NCI-H524 treated with DMSO at 0.1 percent for 48 hours (cell line): ENCODE measurements at places on chromosomes 4 and X.

DNA sequence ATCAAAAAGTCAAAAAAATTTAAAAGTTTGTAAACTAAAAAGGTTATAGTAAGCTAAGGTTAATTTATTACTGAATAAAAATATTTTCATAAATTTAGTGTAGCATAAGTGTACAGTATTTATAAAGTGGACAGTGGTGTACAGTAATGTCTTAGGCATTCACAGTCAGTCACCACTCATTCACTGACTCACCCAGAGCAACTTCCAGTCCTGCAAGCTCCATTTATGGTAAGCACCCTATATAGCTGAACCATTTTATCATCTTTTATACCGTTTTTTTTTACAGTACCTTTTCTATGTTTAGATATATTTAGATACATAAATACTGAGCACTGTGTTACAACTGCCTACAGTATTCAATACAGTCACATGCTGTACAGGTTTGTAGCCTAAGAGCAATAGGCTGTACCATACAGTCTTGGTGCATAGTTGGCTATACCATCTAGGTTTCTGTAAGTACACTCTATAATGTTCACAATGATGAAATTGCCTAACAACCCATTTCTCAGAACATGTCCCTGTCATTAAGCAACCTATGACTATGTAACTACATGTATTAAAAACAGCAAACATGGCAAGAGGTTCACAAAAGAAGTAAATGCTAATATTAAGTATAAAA lies 18.6 kb downstream of the ACSL4 start:
- no peak for DNase-seq

DNA sequence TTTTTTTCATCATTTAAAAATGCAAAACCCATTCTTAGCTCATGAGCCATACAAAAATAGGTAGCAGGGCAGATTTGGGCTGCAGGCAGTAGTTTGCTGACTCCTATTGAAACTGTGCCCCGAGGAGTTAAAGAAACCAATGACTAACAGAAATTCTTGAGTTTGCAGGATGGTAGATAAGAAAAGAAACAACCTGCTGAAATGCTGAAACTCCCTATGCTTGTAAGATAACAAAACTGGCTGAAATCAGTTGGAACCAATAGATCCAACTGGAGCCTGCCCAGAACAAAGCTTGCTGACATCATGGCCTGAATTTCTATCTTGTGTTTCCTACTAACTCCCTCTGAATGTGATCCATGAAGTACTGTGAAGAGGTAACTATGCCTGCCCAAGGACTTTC lies 68.6 kb downstream of the ANOS1 start:
- DNase-seq = no peak

- no peak for DNase-seq
Observed at GRCh38 chr4:7074426-7074825, 6.6 kb upstream of the GRPEL1 start.

DNA sequence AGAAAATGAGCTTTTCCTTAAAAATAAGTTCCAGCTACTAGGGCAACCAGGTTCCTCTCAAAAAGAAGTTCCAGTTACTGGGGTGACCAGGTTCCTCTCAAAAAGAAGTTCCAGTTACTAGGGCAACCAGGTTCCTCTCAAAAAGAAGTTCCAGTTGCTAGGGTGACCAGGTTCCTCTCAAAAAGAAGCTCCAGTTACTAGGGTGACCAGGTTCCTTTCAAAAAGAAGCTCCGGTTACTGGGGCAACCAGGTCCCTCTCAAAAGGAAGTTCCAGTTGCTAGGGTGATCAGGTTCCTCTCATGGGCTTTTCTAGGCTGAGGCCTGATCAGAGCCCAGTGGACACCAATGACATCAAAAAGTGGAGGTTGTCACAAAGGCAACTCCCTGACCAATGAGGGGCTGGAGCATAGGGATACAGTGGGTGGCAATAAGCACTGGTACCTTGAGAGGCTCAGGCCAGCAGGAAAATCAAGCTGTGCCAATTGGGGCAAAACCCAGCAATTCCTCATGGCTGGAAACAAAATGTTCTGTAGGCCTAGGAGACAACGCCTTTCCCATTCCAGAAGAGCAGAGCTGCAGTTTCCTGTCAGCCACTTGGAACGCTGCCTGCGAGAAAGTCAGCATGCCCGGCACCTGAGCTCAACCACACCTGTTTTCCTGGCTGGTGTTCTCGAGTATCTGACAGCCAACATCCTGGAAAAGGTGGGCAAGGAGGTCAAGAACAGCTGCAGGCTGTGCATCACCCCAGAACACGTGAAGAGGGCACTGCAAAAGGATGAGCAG lies 12.3 kb upstream of the SYTL5 start:
- DNase-seq = no peak

GRCh38 chr4:184143770-184144564 lies 73.7 kb downstream of the ENPP6 start:
- no peak for DNase-seq

DNA sequence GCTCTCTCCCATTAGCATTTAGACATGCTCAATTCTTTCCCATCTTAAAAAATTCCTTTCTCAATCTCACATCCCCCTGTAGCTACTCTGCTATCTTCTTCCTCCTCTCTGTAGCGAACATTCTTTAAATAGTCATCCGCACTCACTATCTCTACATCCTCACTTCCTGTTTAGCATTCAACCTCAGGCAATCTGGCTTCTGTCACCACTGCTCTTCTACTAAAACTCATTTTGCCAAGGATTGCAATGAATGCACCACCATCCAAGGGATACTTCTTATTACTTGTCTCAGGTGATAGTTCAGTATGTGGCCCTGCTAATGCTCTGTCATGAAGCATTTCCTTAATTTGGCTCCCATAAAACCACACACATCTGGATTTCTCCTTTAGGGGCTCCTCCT lies 10.9 kb upstream of the TET2 start:
- no peak for DNase-seq

- no peak for DNase-seq
Observed at GRCh38 chr4:46874811-46875210, 34.2 kb downstream of the COX7B2 start.

DNA sequence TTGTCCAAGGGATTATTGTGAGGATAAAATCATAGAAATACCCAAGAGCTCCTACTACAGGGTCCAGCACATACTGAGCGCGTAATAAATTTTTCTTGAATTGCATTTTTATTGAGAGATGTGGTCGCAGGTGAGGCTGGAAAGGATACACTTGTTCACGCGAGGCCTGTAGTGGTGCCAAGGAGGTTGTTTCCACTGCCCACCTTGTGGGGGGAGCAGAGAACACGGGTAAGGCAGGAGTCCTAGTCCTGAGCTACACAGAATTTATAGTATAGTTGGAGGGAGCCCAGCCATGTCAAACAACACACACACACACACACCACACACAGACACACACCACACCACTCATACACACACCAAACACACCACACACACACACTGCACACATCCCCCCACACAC lies 31.8 kb upstream of the CYP4V2 start:
- DNase-seq = no peak

GRCh38 chr4:142984871-142985585 lies 138.9 kb upstream of the INPP4B start:
- no peak for DNase-seq

DNA sequence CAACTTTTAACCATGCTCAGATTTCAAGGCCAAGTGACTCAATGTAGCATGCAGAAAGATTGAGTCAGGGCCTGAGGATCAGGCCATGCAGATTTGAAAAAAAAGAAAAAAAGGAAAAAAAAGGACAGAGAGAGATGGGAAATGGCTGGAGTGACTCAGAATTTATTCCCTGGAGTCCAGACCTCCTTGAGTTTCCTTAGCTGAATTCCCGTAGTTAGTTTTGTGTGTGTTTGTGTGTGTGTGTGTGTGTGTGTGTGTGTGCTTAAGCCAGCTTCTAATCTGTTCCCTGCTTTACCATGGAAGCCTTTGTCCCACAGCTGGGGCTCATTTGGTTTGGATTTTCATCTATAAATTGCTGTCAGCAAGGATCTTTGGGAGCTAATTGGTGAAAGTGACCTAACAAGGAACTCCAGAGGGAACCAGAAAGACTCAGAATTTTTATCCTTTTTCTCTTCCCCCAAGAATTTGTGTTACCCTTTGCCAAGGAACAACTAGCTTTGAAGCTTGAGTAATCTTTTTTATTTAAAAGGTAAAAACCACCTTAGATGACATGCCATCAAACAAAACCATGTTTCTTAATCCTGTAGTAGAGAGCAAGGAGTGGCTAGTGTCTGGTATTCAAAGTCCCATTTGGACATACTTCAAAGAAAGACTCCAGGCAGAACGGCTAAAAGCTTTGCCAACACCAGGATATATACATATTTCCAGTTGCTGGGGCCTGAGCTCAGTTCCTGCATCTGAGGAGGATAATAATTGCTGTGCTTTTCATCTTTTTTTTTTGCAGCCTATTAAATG lies 109.0 kb upstream of the DDIT4L start:
- DNase-seq = no peak

- DNase-seq = no peak
Observed at GRCh38 chrX:110541266-110541665, 182.6 kb downstream of the RTL9 start.

DNA sequence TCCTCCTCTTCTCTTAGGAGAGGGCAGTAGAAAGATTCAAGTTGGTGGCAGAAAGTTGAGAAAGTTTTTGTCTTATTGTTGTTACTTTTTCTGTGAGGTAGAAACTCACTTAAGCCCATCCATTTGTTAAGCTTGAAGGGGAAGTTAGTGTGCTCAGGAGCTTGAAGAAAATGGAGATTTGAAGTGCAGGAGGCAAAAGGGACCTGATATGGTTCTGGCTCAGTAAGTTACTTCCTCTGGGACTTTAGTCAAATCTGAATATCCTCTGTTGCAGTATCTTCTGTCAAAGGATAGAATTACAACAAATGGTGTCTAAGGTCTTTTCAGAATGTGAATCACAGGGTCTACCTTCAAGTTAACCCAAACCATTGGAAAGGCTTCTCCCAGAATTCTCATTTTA lies 46.2 kb downstream of the CXCL13 start:
- no peak for DNase-seq

DNA sequence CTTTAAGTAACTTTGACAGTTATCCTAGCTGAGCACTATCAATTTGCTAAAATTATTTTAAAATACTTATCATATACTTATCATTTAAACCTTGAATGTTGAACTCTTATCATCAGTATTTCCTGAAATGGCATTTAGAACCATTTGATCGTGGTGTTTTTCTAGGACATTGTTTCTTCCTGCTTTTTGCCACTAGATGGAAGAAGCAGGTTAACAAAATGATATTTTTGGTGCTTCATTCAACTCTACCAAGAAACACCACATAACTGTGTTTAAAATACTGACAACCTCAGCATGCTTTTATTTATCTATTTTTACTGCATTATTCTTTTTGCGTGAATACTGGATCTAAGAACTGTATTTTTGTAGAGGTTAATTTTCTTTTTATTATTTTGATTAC lies 44.6 kb downstream of the C4orf33 start:
- no peak for DNase-seq
